ENCODE measurements at places on chromosomes 3 and 15.

- no peak for DNase-seq
Measured at GRCh38 chr3:139827833-139828232, 107.2 kb upstream of the CLSTN2 start.

- DNase-seq = no peak
Measured at GRCh38 chr3:51709004-51709420, 2.1 kb downstream of the GRM2 start.

- no peak for DNase-seq
Measured at GRCh38 chr3:121895736-121896135, 1.5 kb downstream of the SLC15A2 start.

DNA sequence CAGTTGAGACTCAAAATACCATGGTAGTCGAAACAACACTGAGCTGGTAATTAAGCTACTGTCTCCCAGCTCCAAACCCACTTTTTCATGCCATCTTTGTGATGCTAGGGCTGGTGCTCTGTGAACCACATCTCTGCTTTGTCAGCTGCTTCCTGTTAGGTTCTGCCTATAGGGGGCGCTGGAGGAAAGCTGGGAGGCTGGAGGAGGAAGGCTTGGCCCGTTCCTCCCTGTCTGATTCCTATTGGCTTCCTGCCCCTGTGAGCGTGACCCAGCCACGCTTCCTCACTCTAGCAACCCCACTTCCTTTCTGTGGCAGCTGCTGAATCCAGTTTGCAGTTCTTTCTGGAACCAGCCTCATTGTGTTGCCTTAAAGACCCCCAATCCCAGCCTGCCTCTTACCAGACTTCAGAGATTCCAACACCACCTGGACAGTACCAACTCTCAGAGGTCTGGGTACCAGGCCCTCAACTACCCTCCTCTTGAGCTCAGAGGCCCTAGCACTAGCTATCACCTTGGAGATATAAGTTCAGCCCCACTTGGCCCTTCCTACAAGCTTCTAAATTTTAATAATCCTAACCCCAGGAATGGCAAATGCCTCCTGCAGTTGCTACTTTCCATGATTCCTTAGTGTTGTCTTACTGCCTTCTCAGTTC is 120.9 kb downstream of the ERC2 start:
- peak; percentile 14 for DNase-seq

GRCh38 chr15:44727485-44728231 is 8.7 kb upstream of the TRIM69 start:
- DNase-seq = no peak

DNA sequence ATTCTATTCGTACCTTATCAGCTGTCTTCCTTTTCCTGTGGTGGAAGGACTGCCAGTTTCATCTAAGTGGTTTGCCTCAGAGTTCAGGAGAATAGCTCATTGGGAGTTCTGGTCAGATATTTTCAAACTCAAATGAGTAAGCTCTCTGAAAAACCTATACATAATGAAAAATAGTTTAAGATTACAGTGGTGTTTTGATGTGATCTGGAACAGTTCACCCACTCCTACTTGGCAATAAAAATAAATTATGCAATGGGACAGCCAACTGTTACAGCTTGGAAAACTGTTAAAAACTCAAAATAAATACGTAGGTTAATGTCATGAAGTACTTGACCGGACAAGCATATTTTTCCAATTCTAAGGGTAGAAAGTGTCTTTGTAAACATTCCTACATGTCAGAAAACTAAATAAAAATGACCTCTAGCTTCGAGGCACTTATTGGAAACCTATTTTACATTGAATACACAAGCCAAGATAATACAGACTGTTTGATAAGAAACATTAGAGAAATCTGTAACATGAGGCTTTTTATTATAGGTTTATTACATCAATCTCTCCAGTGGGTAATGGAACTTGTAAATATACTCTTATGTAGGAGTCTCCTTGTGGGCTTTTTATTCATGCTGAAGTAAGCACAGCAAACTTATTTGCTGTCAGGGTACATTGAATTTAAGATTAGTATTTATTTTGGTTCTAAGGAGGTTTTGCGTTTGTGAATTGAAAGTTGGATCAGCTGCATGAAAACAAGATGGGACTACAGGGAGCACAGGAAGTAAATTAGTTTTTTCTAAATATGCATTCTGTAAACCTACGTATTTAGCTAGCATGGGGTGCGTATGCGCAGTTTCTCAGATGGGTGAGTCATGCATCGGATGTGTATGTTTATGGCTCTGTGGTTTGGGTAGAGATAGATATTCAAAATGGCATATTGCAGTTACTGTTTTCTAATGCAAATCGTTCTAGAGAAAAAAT is 453.1 kb downstream of the IL5RA start:
- DNase-seq = no peak

DNA sequence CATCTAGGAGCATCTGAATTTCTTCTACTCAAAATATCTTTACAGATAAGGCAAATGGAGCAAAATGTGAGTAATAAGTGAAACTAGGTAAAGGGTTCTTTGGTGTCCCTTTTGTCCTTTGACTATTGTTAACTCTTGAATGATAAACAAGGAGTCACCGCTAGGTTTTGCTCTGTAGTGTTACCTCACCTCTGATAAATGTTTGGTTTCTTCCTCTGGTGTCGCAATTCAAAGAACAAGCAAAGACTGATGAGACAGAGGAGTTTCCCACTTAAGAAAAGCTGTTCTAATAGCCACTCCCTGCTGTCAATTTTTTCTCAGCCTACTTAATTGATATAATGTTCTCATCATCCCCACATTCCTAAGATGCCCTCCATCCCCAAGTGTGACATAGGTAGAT is 925.9 kb downstream of the IGSF11 start:
- DNase-seq = no peak

GRCh38 chr3:105539897-105540296 is 173.2 kb downstream of the ALCAM start:
- DNase-seq = no peak

GRCh38 chr3:151864423-151865101 is 8.9 kb upstream of the SUCNR1 start:
- no peak for DNase-seq

GRCh38 chr15:80819001-80819400 is 39.8 kb downstream of the CEMIP start:
- DNase-seq = no peak
